ENCODE measurements at places on chromosomes 5 and 9.
A peak's percentile ranks its signal among the peaks of the same experiment; 100 is the strongest.

DNA sequence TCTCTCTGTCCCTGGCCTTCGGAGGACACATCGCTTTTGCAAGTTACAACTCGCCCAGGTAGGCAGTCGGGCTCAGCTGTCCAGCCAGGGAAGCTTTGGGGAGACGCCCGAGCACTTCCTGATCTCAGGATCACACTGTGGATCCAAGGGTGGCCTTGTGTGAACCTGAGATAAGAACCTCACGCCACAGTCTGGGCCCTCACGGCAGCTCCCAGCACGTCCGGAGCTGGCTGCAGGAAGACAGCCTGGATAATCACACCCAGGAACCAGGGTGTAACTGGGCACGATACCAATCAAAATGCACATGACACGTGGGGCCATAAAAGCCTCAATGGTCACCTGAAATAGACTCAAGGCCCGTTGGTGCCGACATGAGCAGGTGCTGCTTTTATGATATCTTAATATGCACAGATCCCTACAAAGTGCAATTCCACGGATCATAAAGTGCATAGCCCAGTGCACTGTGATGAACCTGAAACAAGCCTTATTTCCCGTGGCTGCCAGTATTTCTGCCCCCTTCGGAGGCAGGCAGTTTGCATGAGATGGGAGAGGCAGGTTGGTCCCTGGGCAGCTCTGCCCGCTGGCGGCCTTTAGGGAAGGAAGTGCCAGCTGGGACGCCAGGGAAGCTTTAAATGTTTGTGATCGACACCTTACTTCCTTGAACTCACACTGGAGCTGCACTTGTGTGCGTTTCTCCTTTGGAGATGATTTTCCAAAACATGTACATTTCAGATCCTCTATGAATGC is 14.5 kb downstream of the SLC6A18 start:
- no peak for DNase-seq

DNA sequence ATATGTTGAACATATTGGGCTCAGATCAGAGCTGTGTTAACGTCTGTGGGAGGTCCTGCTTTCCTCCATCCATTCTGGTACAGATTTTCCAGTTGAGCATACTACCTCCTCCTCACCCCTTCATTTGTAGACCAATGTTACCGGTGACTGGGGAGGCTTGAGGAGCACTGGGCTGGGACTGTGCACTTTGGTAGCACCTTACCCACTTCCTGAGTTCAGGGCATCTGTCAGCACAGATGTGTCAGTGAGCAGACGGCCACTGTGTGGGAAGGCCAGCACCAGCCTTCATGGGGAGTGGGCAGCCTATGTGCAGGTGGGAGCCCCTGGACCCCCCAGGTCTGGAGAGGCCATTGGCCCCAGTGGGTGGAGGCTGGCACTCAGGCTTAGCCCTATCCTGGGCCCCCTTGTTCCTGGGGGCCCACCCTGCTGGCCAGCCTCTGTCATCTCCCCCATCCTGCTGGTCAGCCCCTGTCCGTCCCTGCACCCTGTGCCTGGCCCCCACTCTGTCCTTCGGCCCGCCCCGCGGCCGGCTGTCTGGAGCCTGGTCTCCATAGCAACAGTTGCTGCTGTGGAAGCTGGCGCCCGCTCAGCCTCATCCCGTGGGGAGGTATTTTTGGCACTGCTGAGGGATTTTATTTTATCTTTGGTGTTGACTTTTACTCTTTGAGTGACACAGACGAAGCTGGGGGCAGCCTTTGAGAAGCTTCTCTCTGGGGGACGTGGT is 21.3 kb downstream of the WNK2 start:
- peak; percentile 54 for DNase-seq

- DNase-seq: no peak
Observed at GRCh38 chr5:37786862-37787519, 52.9 kb downstream of the GDNF start.

- DNase-seq: no peak
Observed at GRCh38 chr5:6256901-6257300, 121.4 kb downstream of the MED10 start.

- DNase-seq: peak; percentile 25
Observed at GRCh38 chr5:142356716-142357468, 32.1 kb upstream of the SPRY4 start.

DNA sequence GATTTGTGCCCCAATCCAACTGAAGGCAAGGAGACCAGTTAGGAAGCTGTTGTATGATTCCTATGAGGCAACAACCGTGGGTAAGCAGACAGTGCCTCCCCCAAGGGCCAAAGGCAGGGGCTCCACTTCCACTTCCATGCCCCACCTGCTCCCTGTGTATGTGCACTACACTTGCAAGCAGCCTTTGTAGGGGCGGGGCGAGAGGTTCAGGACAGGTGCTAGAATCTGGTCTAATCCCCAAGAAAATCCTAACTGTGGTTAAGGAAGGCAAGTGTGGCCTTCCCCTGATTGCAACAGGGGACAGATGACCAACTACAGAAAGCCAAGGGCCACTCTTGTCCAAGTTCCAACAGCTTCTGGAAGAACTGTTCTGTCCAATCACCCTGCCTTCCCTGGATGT is 41.7 kb downstream of the B4GALT1 start:
- no peak for DNase-seq

GRCh38 chr5:93592883-93593282 is 9.9 kb downstream of the NR2F1 start:
- no peak for DNase-seq

- DNase-seq: no peak
Observed at GRCh38 chr5:142901476-142902185, 131.5 kb downstream of the ARHGAP26 start.

DNA sequence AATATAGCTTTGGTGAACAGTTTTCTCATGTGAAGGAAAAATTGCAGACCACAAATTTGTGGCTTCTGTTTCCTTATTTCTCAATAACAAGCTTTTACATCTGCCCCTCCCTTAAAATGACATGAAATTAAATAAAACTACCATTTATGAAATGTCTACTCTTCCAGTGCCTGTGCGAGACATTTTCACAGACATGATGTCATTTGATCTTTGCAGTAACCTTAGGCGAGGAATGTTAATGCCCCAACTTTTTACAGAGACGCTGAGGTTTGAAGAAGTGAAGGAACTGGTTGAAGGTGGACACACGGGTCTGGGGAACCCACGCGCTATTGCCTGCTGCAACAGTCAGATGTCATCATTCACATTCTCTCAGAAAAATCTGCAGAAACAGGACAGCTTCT is 61.5 kb downstream of the OSTF1 start:
- no peak for DNase-seq

DNA sequence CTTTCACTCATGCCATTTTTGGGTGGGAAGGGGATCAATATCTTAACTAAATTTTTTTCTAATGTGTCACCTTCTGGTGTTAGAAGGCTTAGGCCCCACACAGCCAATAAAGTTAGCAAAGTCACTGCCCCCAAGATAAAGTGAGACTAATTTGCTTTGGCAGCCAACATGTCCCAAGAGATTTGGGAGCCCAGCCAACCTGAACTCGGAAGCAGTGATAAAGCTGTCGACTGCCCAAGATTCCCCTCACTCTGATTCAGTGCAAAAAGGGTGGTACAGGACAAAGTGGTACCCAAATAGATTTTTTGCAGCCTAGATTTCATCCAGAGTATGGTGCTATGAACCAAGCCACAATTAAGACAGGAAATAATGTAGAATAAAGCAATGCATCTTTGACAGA is 572.5 kb upstream of the ARRDC3 start:
- no peak for DNase-seq

DNA sequence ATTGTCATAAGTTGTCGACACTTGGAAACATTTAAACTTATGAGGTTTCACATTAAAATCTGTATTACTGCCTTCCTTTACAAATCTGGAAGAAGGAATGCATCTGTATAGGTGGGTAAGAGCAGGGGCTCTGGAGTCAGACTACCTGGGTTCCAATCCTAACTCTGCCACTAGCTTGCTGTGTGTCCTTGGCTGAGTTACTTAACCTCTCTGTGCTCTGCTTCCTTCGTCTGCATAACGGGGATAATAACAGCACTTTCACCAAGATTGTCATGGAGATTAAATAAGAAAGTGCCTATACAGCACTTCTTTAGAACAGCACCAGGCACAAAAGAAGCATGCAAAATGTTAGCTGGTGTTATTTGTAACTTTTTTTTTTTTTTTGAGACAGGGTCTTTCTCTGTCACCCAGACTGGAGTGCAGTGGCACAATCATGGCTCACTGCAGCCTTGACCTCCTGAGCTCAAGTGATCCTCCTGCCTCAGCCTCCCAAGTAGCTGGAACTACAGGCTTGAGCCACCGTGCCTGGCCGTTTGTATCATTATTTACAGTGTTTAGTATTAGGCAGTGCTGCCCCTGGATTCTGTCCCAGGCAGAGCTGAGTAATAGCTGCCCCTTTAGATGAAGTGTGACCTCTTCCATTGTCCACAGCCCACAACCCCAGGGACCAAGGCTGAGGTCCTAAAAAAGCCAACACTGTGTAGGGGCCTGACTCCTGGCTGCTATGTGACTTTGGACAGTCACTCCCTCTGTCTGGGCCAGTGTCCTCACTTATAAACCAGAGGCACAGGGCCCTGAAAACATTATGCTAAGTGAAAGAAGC is 25.4 kb upstream of the TTLL11 start:
- no peak for DNase-seq

GRCh38 chr5:12335938-12336337 is 431.7 kb upstream of the CTNND2 start:
- no peak for DNase-seq

- no peak for DNase-seq
Observed at GRCh38 chr5:172448999-172449398, 5.3 kb downstream of the SH3PXD2B start.

DNA sequence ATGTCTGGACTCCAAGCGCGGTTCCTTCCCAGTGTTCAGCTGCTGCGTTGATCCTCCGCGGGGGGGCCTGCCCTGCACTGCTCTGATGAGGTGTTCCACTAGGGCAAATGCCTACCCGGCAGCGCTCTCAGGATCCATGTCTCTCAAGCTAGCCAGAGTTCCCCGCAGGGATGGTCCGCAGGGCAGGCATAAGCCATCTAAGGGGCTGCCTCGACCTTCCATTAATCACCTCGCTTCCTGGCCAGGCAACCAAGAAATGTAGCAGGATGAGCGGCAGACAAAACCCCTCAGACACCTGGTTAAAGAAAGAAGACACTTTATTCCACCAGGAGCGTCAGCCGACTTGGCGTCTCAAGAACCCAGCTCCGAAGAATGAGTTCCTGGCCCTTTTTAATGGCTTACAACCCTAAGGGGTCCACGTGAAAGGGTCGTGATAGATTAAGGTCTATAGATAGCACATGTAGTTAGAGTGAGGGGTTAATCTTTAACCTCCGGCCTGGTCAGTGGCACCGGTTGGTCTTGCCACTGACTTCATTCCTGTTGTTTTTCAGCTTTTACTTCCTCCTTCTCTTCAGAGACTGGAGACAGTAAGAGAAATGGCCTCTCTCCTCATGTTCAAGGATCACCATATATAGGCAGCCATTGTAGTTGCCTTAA is 47.2 kb upstream of the COX7C start:
- DNase-seq: no peak

DNA sequence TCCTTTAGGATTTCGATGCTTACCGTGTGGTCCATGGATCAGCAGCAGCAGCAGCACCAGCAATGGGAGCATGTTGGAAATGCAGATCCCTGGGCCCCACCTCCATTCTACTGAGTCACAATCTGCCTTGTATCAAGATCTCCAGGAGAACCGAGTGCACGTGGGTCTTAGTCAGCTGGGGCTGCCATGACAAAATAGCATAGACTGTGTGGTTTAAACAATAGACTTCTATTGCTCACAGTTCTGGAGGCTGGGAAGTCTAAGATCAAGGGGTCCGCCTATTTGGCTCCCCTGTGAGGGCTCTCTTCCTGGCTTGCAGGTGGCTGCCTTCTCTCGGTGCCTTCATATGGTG is 1.3 kb upstream of the PROP1 start:
- no peak for DNase-seq

DNA sequence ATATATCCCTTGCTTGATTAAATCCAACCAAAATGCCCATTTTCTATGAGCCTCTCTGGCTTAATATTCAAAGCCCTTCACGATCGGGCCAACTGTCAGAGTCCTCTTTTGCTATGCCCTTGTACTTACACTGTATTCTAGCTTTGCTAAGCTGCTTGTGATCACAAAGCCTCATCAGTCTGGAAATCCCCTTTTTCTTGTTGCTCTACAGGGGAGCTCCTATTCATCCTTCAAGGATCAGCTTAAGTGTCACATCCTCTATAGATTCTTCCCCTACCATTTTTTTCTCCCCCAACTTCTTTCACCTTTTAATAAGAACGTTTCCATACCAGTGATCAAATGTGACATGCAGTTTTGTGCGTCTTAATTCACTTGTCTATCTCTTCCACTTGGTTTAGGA is 450.4 kb upstream of the CHD1 start:
- no peak for DNase-seq
